CD8-positive, alpha-beta memory T cell (primary cell): ENCODE measurements at places on chromosomes 11 and 22.

GRCh38 chr22:48528221-48528915, 1299.3 kb downstream of the BRD1 start:
- H3K4me1 ChIP-seq, result no peaks in the 10 kb centered on the region
- H3K27me3 ChIP-seq, result no peaks in the 10 kb centered on the region
- DNase-seq, result no peak
- no peaks in the 10 kb centered on the region for H3K36me3 ChIP-seq

DNA sequence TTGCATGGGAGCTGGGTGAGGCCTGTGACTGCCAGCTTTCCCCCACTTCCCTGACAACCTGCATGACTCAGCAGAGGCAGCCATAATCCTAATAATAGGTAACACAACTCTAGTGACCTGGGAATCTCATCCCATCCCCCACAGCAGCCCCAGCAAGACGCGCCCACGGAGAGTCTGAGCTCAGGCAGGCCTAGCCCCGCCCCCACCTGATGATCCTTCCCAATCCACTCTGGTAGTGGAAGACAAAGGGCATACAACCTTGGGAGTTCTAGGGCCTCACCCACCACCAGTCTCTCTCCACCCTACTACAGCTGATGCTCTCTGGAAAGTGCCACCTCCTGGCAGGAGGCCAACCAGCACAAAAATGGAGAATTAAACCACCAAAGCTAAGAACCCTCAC, 60.3 kb downstream of the CWF19L2 start:
- H3K27ac ChIP-seq, result no peak overlapping the region
- H3K36me3 ChIP-seq, result peaks cover 4% of the 10 kb centered on the region
- no peaks in the 10 kb centered on the region for H3K4me1 ChIP-seq

DNA sequence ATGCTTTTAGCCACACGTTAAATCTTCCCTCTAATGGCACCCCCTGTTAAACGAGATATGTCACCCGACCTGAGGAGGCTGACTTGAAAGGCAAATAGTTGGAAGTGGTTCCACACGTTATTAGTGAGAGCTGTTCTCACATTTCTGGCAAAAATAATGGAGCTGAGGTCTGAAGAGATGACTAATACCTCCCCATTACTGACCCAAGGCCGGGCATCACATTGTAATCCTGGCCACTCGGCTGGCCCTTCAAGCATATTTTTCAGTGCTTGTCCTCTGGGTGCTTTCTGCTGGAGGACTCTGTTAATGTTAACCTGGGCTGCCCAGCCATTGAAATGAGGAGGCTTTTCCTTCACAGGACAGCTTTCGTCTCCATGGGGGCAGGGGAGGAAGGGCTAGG, 260.0 kb upstream of the CADM1 start:
- H3K36me3 ChIP-seq, result no peaks in the 10 kb centered on the region
- DNase-seq, result no peak
- H3K4me1 ChIP-seq, result no peaks in the 10 kb centered on the region
- H3K27me3 ChIP-seq, result no peaks in the 10 kb centered on the region

DNA sequence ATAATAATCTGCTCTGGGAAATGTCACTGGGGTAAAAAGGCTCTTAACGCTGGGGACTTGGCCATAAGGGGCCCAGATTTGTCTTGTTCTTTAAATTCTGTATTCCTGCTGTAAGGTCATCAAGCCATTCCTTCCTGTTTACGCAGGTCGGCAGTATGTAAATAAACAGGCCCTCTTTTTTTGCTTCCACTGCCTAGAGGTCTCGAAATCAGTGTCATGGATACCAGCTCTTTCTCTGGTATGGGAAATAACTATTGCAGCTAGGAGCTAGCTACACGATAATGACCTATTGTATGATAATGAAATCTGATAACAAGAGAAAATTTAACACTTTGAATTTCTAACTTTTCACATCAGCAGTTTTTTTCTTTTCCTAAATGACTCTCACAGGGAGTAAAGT, 209.2 kb upstream of the NARS2 start:
- no peak overlapping the region for H3K27ac ChIP-seq
- no peaks in the 10 kb centered on the region for H3K27me3 ChIP-seq
- no peak overlapping the region for H3K4me3 ChIP-seq
- H3K4me1 ChIP-seq, result no peaks in the 10 kb centered on the region

DNA sequence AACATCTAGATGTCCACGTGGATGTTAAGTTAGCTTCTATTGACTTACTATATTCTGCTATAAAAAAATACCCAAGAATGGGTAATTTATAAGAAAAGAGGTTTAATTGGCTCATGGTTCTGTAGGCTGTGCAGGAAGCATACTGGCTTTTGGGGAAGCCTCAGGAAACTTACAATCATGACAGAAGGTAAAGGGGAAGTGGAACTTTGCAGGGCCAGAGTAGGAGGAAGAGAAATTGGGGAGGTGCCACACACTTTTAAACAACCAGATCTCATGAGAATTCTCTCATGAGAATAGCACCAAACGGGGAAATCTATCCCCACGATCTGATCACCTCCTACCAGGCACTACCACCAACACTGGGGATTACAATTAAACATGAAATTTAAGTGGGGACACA, 689.3 kb downstream of the METTL15 start:
- H3K27me3 ChIP-seq, result no peaks in the 10 kb centered on the region
- H3K4me1 ChIP-seq, result no peaks in the 10 kb centered on the region
- DNase-seq, result no peak
- no peaks in the 10 kb centered on the region for H3K36me3 ChIP-seq
- H3K4me3 ChIP-seq, result no peak overlapping the region
- no peak overlapping the region for H3K27ac ChIP-seq

DNA sequence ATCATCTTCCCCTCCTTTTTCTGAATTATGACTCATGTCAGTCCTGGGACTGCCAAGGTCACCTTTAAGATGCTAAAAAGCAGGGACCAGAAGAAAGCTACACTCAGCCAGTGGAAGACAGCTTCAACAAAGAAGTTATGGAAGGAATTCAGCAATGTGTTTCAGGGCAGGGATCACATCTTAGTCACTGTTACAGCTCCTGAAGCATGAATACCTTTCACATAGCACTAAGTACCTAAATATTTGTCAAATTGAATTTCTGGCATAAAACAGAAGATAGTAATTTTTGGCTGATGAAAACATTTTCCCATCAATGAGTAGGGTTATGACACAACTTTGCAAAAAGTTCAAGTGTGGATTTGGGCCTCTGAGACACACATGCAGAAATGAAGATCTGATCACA, 5.2 kb downstream of the DDB1 start:
- H3K4me3 ChIP-seq, result no peak overlapping the region
- H3K4me1 ChIP-seq, result peaks cover 20% of the 10 kb centered on the region
- no peaks in the 10 kb centered on the region for H3K27me3 ChIP-seq
- peaks cover 58% of the 10 kb centered on the region for H3K36me3 ChIP-seq
- DNase-seq, result no peak
- H3K27ac ChIP-seq, result no peak overlapping the region

- no peak overlapping the region for H3K27ac ChIP-seq
- peaks cover 5% of the 10 kb centered on the region for H3K36me3 ChIP-seq
- no peak overlapping the region for H3K4me3 ChIP-seq
- H3K27me3 ChIP-seq, result no peaks in the 10 kb centered on the region
Measured at GRCh38 chr22:40224702-40225101, 47.0 kb downstream of the TNRC6B start.

DNA sequence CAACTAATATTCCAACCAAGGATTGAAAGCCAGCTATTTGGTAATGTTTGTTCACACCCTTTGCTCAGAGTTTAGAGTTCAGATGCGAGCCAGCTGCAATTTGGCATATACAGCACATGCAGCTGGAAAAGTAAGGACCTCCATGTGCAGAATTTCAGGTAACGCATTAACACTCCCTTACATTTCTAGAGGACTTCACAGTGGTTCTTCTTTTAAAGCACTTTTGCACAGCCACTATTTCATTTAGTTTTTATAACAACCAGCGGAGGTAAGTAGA, 3.4 kb downstream of the POU2AF3 start:
- no peak for DNase-seq
- H3K4me1 ChIP-seq, result no peaks in the 10 kb centered on the region
- peaks cover 3% of the 10 kb centered on the region for H3K27me3 ChIP-seq
- H3K36me3 ChIP-seq, result no peaks in the 10 kb centered on the region

- H3K36me3 ChIP-seq, result no peaks in the 10 kb centered on the region
Measured at GRCh38 chr11:24781288-24781687, 284.4 kb downstream of the LUZP2 start.

GRCh38 chr11:38246451-38246850, 1648.4 kb upstream of the RAG2 start:
- H3K36me3 ChIP-seq, result no peaks in the 10 kb centered on the region
- H3K27me3 ChIP-seq, result no peaks in the 10 kb centered on the region
- no peak overlapping the region for H3K27ac ChIP-seq
- H3K4me1 ChIP-seq, result no peaks in the 10 kb centered on the region

DNA sequence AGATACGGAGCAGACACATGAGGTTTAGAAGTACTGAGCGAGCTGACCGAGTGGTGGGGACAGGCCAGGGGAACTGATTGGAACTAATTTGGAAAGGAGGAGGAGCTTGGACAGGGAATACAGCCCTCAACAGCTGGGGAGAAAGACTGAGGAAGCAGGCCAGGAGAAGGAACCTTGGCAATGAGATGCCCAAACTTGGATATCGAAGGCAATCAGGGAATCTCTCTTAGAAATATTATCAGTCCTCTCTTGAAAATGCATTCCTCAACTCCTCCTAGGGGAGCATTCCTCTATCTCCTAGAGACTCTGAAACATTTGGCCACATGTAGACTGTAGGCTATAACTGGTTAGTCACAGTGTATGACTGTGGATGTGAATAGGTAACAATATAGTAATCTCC, 284.6 kb downstream of the GUCY1A2 start:
- H3K4me3 ChIP-seq, result no peak overlapping the region
- DNase-seq, result no peak
- no peaks in the 10 kb centered on the region for H3K36me3 ChIP-seq

DNA sequence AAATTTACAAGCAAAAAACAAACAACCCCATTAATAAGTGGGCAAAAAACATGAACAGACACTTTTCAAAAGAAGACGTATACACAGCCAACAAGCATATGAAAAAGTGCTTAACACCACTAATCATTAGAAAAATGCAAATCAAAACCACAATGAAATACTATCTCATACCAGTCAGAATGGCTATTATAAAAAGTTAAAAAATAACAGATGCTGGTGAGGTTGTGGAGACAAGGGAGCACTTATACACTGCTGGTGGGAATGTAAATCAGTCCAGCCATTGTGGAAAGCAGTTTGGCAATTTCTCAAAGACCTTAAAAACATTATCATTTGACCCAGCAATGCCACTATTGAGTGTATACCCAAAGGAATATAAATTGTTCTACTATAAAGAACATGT, 72.3 kb downstream of the BBOX1 start:
- DNase-seq, result no peak
- no peak overlapping the region for H3K27ac ChIP-seq
- H3K27me3 ChIP-seq, result no peaks in the 10 kb centered on the region
- H3K36me3 ChIP-seq, result no peaks in the 10 kb centered on the region
- no peak overlapping the region for H3K4me3 ChIP-seq

GRCh38 chr11:36372101-36372771, 76.1 kb downstream of the PRR5L start:
- no peak overlapping the region for H3K27ac ChIP-seq
- peaks cover 10% of the 10 kb centered on the region for H3K4me1 ChIP-seq
- no peaks in the 10 kb centered on the region for H3K36me3 ChIP-seq
- no peak overlapping the region for H3K4me3 ChIP-seq
- H3K27me3 ChIP-seq, result no peaks in the 10 kb centered on the region

GRCh38 chr22:19065929-19066328, 56.3 kb downstream of the DGCR2 start:
- no peaks in the 10 kb centered on the region for H3K4me1 ChIP-seq
- no peak for DNase-seq
- H3K27ac ChIP-seq, result no peak overlapping the region
- no peak overlapping the region for H3K4me3 ChIP-seq
- no peaks in the 10 kb centered on the region for H3K27me3 ChIP-seq

DNA sequence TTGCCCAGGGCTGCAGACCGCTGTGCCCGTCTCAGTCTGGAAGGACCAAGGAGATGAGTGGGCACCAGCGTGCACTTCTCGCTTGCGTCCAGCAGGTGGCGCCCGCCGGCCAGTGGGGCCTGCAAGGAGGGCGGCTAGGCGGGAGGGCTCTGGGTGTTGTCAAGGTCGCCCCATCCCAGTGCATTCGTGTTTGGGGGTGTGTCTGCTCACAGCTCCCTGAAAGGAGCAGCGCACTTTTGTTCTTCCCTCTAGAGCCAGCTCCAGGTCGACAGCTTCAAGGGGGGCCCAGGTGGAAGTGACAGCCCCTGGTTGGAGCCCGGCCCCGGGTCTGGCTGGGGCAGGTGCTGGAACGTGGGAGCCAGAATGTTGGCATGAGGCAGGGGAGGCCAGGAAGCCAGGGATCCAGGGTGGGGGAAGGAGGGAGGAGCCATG, 23.4 kb upstream of the MPPED1 start:
- H3K4me3 ChIP-seq, result no peak overlapping the region
- H3K27me3 ChIP-seq, result peaks cover 7% of the 10 kb centered on the region
- no peak overlapping the region for H3K27ac ChIP-seq

DNA sequence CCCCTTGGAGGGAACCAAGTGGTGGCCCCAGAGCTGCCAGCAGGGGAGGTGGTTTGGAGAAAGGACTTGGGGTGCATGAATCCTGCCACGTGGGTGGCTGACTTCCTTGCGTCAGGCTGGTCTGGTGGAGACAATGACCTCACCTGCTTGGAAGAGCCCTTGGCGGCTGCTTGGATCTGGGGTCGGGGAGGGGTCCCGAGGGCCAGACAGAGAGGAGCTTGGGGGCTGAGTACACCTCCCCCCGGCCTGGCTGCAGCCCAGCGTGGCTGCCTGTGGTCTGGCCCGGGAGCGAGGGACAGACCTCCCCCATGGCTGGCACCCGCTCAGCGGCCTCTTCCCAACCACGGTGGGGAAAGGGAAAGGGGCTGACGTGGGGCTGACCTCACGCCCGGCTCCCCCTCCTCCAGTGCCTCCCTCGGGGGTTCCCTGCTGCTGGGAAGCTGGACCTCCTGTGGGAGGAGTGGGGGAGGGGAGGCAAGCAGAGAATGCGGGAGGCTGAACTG, 13.8 kb downstream of the LIF start:
- no peak overlapping the region for H3K4me3 ChIP-seq
- H3K27ac ChIP-seq, result no peak overlapping the region
- H3K36me3 ChIP-seq, result no peaks in the 10 kb centered on the region
- peaks cover 2% of the 10 kb centered on the region for H3K4me1 ChIP-seq
- no peaks in the 10 kb centered on the region for H3K27me3 ChIP-seq

- H3K4me3 ChIP-seq, result peak overlapping the region; percentile 68
- no peak for DNase-seq
- peak overlapping the region; percentile 80 for H3K27ac ChIP-seq
- no peaks in the 10 kb centered on the region for H3K27me3 ChIP-seq
- H3K4me1 ChIP-seq, result peaks cover 34% of the 10 kb centered on the region
Measured at GRCh38 chr22:45310331-45310976, 720 bp downstream of the FAM118A start.
